ENCODE measurements at places on chromosomes 2 and 18. TPM values are rescaled to one million over a fixed set of nuclear protein-coding genes. Genes with fewer than 3 reads are reported as not detected.
A peak's percentile ranks its signal among the peaks of the same experiment; 100 is the strongest.

Gene LAMA1
- 7.9 TPM for total RNA-seq

DNA sequence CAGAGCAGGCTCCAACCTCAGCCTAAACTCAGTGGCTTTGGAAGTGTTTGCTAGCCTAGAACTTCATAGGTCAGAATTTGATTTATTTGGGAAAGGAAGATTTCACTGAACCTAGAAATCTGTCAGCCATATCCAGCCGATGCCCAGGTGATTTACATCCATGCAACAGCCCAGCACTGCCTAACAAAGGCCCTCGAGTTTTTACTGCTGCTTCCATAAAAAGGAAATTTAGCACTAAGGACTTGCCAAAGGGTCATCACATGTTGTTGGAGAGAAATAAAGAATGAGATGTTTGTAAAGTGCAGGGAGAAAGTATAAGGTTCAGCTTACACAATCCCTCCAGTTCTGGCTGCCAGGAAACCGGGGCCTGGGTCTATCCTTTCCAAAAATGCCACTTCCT is 614.2 kb downstream of the BCL11A start:
- no peak for DNase-seq

- no peak for DNase-seq
Observed at GRCh38 chr2:149122516-149122915, 84.0 kb downstream of the LYPD6B start.

- no peak for DNase-seq
Observed at GRCh38 chr2:203678971-203679370, 27.5 kb upstream of the CD28 start.

Gene RESP18
- not detected for total RNA-seq

Gene POTEJ
- not detected for total RNA-seq

DNA sequence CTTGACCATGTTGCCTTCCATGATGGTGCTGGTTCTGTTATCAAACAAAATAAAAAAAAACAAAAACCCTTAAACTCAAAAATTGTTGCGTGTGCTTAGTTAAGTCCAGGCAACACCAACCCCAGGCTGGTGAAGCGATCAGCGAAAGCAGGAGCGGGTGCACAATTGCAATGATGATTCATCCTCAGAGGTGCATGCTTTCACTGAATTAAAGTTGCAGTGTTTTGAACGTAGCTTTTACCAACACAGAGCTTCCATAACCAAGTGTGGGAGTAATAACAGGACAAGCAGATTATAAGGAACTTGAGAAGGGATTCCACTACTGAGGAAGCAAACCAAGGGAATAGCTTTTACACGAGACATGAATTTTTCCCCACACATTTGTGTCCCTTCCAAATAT is 39.7 kb upstream of the RAPH1 start:
- no peak for DNase-seq

- DNase-seq: no peak
Observed at GRCh38 chr2:71552861-71553301, 99.5 kb downstream of the DYSF start.

DNA sequence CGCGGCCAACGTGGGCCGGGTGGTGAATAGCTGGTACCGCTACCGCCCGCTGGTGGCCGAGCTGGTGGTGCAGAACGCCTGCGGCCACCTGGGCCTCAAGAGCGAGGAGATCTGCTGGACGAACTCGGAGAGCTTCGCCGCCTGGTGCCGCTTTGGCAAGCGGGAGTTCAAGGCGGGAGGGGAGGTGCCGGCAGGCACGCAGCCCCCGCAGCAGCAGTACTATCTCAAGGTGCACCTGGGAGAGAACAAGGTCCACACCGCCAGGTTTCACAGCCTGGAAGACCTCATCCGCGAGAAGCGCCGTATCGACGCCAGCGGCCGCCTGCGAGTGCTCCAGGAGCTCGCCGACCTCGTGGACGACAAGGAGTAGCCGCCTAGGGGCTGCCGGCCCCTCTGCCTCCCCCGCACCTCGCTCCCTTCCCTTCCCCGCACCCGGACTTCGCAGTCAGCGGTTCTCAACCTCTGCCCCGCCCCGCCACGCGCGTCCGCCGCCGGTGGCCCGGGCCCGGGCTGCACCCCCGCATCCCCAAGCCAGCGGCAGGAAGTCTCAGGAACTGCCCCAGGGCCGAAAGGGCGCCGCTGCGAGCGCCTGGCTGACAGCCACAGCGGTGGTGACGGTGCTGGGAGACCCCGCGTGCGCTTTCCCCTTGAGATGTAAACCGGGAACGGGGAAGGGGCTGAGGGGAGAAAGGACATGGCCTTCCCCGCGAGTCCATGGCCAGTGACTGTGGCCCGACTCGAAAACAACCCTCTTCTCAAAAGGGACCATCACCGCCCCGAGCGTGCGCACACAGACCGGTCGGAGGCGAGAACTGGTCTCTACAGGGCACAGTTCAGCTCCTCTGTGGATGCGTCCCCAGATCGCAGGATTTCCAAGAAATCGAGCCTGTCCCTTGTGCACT is 2.2 kb downstream of the LRATD1 start:
- DNase-seq: peak; percentile 91

DNA sequence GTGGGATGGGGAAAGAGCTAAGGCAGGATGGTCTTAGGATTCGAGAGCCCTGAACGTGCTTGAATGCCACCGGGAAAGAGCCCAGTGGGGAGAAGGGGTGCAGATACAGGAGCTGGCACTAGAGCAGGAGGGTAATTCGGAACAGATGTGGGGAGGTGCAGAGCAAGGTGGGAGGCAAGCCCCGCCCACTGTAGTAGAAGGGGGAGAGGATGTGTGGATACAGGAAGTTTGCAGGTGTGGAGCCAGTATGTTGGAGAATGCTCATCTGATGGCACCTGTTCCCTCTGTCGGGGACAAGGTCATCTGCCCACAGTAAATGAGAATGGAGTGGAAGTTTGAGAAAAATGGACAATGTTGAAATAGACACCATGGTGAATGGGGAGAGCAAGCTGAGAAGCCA is 28.8 kb downstream of the CHST10 start:
- peak; percentile 80 for DNase-seq

Gene OTOS
- total RNA-seq: not detected

Gene UGT1A5
- total RNA-seq: not detected

Gene C18orf32
- 46.5 TPM for total RNA-seq

- peak; percentile 81 for DNase-seq
Observed at GRCh38 chr18:8771930-8772329, 66.6 kb downstream of the MTCL1 start.

- DNase-seq: no peak
Observed at GRCh38 chr2:235416858-235417499, 76.9 kb upstream of the AGAP1 start.

- DNase-seq: no peak
Observed at GRCh38 chr2:127768775-127769479, 42.0 kb downstream of the WDR33 start.

DNA sequence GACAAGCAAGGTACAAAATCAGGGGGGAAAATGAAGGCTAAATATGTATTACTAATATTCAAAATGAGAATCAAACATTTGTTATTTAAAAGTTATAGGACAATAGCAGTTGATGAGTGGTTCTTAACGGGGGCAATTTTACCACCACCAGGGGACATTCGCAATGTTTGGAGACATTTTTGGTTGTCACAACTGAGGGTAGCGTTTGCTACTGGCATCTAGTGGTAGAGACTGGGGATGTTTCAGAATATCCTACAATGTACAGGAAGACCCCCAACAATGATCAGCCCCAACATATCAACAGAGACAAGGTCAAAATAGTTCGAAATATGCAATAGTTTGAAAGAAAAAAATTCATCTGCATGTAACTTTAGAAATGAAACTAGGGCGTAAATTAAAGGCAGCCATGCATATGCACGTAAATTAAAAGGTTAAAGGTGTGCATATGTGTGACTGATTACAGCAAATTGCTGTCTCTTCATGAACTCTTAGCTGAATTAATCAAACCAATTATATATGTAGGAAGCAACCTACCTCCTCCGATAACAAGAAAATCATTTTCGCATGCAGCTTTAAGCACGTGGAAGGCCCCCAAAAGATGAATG is 61.2 kb upstream of the CUL3 start:
- DNase-seq: no peak

Gene ADCYAP1
- 0.55 TPM for total RNA-seq

GRCh38 chr18:813172-814071 is 1.4 kb upstream of the YES1 start:
- DNase-seq: no peak

DNA sequence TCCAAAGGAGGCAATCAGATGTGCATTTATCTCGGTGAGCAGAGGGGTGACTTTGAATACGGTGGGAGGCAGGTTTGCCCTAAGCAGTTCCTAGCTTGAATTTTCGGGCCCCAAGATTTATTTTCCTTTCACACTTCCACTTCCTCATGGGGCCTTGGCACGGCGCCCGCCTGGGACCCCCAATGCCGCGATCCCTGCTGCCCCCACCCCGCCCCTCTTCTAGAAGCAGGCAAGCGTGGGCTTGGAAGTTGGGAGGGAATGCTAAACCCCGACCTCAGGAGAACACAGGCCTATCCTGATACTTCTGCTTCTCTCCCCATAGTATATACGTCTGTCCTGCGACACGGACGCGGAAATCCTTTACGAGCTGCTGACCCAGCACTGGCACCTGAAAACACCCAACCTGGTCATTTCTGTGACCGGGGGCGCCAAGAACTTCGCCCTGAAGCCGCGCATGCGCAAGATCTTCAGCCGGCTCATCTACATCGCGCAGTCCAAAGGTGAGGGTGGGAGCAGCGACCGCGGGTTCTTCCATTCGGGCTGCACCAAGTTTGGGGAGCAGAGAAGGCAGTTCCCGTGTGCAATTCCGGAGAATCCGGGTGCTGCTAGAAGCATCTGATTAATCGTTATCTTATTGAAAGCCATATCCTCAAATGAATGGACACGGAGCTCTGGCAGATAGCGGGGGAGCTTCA is 21.6 kb downstream of the TRPM8 start:
- DNase-seq: no peak

Gene DCC
- 0.42 TPM for total RNA-seq

Gene CPLX4
- not detected for total RNA-seq

DNA sequence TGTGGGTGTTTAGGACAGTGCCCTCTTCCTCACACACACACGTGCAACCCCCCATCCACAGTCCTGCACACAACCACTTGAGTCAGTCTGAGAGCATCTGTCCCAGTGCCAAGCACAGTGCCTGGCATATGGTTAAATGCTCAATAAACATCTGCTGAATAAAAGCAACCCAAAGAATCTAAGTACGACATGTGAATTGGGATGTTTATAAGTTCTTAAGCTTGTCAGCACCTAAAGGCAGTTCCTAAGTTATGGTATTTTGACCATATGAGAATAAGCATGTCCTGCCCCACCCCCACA is 37.8 kb downstream of the CAPN13 start:
- peak; percentile 2 for DNase-seq

Gene NEB
- 0.64 TPM for total RNA-seq

Gene LYG2
- not detected for total RNA-seq

GRCh38 chr2:128702616-128703015 is 383.9 kb upstream of the HS6ST1 start:
- DNase-seq: no peak

Gene LRP1B
- total RNA-seq: 0.22 TPM

GRCh38 chr2:162874412-162874811 is 35.8 kb upstream of the KCNH7 start:
- DNase-seq: no peak

Gene LYPD6
- not detected for total RNA-seq

- DNase-seq: no peak
Observed at GRCh38 chr2:39666491-39667101, 879 bp downstream of the TMEM178A start.

GRCh38 chr2:165957030-165957675 is 3.6 kb upstream of the TTC21B start:
- DNase-seq: no peak

DNA sequence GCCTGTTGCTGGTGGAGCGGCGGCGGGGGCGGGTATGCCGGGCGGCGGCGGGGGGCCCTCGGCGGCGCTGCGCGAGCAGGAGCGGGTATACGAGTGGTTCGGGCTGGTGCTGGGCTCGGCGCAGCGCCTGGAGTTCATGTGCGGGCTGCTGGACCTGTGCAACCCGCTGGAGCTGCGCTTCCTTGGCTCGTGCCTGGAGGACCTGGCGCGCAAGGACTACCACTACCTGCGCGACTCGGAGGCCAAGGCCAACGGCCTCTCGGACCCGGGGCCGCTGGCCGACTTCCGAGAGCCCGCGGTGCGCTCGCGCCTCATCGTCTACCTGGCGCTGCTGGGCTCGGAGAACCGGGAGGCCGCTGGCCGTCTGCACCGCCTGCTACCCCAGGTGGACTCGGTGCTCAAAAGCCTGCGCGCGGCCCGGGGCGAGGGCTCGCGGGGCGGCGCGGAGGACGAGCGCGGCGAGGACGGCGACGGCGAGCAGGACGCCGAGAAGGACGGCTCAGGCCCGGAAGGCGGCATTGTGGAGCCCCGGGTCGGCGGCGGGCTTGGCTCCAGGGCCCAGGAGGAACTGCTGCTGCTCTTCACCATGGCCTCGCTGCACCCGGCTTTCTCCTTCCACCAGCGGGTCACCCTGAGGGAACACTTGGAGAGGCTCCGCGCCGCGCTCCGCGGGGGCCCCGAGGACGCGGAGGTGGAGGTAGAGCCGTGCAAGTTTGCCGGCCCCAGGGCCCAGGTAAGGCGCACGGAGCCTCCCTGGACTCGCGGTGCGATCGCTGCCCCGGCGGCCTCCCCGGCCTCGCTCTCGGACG is 1.0 kb downstream of the ZCCHC2 start:
- no peak for DNase-seq

Gene CXCR4
- total RNA-seq: 13.2 TPM

Gene RNF125
- 15.8 TPM for total RNA-seq

Gene GALNT13
- total RNA-seq: 3.1 TPM

DNA sequence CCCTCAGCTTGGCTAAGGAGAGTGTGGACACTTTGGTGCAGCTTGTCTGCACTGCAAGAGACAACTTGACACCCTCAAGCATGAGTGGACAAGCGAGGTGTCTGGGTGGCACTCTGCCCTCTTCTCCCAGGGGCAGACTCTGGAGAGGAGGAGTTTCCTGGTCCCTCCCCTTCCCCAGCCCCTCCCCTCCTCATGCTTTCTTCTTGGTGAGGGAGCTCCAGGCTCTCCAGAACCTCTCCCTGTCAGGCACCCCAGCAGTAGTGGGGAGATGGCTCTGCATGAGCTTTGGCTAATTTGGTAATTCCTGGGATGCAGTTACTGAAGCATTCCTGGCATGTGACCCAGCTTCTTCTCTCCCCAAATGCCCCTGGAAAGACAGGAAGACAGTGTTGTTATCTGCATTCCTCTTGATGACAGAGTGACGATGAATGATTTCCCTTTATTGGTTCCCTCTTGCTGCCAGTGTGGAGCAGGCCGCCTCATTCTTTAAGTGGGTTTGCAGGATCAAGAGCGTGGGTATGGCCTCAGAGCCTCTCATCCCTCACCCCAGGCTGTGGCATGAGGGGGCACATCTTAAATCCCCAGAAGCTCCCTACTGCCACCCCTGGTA is 89.2 kb downstream of the STPG4 start:
- no peak for DNase-seq

DNA sequence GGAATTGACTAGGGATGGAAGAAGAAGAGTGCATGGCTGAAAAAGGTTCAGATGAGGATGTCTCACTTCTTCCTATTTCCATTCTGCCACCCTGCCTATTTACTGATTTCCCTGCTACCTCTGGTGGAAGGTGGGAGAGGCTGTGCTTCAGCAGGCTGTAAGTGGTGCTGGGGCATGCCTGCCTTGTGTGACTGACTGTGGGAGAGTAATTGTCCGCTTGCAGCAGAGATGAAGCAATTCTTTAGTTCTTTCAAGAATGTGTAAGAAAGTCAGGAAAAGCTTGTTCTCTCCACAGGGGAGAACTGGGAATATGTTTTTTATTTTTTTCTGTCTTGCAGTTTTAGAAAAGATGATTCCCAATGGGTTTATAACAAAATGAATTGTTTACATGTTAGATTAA is 72.5 kb upstream of the NYAP2 start:
- DNase-seq: no peak

Gene FBLN7
- total RNA-seq: 5.3 TPM

All from mesenteric fat pad (tissue), 1 donor.